ENCODE measurements at places on chromosomes 7 and 10.

DNA sequence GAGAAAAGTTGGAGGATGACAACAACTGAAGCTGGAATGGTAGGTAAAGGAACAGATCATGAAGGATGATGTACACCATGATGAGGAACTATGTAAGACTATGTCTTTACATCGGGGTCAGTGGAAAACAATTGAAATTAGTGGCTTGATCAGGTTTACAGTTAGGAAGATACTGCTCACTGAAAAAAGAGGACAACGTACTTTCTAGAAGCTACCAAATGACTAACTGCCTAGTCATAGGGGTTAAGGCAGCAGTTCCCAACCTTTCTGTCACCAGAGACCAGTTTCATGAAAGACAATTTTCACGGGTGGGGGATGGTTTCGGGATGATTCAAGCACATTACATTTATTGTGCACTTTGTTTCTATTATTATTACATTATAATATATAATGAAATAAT, 91.6 kb upstream of the ANKRD1 start:
- DNase-seq, result no peak

GRCh38 chr7:135584362-135585353, 26.9 kb downstream of the NUP205 start:
- DNase-seq, result no peak

DNA sequence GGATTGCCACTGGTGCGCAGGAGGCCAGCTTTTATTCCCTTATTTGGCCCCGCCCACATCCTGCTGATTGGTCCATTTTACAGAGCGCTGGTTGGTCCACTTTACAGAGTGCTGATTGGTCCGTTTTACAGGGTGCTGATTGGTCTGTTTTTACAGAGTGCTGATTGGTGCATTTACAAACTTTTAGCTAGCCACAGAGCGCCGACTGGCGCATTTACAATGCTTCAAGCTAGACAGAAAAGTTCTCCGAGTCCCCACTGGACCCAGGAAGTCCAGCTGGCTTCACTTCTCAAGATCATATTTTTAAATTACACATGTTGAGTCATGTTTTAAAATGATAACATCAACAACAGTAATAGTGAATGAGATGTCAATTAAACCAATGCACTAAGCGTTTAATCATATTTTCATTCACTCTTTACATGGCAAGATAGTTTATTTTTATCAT, 128.3 kb downstream of the CUBN start:
- no peak for DNase-seq

DNA sequence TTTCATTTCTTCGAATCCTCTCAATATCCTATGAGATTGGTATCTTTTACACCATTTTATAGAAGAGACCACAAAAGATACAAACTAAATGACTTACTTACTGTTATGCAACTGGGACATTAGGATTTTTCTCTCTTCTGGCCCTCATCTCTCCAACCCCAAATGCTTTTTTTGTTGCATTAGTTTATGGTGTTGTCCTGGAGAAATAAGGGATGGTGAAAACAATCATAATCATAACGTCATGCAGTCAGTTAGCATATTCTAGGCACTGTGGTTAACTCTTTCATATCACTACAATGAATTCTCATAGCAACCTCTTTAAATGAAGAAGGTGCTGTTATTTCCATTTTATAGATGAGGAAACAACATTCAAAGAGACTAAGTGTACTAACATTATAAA, 104.6 kb downstream of the PON1 start:
- no peak for DNase-seq

GRCh38 chr7:128755819-128756476, 16.8 kb downstream of the CALU start:
- DNase-seq, result no peak

DNA sequence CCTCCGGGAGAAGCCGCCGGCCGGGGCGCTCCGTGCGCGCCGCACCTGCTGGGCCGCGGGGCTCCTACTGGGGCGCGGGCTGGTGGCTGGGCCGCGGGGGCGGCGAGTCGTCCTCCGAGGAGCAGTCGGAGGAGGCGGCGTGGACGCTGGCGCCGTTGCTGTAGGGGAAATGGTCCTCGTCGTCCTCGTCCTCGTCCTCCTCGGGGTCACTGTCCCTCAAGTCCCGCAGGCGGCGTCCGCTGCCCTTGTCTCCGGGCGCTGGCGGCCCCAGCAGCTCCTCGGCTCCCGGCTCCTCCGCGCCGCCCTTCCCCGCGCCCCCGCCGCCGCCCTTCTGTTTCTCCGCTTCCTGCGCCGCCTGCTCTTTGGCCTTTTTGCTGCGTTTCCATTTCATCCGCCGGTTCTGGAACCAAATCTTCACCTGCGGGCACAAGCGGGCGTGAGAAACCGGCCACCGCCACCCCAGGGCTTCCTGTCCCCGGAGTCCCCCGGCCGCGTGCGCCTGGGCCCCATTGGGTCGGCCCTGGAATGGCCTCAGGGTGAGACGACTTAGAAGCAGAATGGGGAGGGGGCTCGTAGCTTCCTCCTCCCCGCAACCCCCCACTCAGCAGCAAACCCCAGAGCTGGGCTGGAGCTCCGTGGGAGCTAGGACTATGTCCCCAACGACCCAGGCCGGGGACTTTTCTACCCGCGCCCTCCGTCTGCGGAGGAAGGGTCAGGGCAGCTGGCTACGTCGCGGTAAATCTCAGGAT, 4.8 kb downstream of the MNX1 start:
- DNase-seq, result no peak

DNA sequence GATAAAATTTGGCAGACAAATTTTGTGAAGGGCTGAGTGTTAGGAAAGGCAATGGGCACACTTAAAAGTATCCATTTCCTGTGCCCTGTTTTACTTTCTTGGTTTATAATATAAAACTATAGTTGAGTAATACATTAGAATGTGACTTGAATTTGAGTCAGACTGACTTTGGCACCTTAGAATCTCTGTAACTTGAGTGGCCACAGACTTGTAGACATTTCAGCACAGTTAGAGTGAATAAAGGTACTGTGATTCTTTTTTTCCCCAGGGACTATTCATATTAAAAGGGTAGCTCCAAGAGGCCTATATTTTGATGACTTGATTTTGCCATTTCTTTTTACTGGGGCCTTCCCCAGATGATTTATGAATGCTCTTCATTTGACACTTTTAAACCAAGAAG, 22.4 kb downstream of the GBF1 start:
- DNase-seq, result no peak

DNA sequence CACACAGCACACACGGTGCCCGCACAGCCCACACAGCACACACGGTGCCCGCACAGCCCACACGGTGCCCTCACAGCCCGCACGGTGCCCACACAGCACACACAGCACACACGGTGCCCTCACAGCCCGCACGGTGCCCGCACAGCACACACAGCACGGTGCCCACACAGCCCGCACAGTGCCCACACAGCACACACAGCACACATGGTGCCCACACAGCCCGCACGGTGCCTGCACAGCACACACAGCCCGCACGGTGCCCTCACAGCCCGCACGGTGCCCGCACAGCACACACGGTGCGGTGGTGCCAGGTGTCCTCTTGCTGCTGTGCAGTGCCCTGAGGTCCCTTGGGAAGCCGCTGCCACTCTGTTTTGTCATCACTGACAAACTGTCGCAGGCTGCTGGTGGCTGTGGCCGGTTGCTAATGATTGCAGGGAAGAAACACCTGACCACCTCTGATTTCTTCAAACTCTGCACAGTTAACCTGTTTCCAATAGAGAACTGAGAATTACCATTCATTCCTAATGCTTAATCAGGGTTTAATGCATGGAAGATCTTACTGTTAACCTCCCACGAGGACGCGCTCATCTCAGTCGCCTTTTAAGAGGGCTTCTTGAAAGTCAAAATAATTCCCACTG, 66.9 kb downstream of the GLRX3 start:
- DNase-seq, result no peak

DNA sequence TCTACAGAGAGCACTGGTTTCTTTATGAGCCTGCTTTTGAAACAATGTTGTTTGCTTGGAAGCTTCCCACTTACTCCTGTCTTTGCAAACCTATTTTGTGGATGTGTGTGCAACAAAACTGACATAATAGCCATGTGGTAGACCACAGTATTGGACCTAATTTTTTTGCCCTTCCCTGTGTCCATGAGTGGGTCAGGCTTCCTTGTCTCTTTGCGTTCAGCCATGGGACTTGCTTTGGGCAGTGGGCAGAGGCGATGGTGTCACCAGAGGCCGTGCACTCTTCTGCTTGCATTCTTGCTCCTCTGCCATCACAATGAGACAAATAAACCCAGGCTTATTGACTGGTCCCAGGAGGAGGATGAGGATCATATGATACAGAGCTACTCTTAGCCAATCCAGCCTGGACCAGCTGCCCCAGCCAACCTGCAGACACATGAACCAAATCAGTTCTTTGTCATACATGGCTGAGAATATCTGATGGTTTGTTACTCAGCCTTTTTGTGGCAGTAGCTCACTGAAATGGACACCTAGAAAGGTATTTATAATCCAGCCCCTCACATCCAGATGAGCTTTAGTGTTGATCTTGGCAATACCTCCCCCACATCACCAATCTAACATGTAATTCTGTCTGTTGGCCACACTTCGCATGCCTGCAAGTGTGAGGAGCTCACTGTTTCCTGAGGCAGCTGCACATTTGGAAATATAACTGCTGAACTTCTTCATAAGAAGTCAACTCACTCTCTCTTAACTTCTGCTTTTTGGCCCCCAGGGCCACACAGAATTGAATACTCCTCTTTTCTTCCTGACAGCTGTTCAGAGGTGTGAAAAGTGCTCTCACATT, 427.8 kb upstream of the ZMIZ1 start:
- DNase-seq, result no peak

DNA sequence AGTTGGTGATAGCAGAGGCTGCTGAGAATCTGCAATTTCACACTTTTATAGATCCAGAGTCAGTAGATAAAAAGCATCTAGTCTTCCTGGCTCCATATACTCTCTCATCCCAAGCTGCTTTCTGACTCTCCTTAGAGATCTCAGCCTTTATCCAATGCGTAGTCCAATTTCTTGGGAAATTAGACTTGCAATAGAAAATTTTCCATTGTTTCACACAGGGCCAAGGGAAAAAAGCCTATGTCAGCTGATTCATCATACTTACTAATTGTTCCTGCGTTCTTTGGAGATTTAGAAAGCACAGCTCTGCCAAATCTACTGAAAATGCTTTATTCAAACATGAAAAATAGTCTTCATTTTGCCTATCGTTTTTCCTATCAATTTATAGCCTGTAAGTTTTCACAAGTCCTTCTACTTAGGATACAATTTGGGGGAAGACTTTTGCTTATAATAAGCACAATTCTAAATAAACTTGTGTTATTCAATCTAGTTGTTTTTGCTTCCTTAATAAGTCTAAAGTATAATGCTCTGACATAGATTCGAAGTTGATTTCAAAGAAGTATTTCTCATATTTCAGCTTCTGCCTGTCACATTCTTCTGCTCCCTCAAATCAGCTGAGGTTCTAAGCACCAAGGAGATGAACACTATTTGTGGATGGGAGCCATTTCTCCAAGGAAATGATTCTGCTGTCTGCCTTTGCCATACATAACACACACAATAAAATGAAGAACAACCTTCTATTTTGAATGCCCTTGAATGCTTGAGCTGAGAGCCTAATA, 165.4 kb downstream of the ADAM12 start:
- peak; percentile 61 for DNase-seq

GRCh38 chr7:30285067-30285535, 704 bp downstream of the ZNRF2 start:
- DNase-seq, result peak; percentile 55

All from hindlimb muscle (tissue), 1 donor.